ENCODE measurements at places on chromosomes 2 and 18.

DNA sequence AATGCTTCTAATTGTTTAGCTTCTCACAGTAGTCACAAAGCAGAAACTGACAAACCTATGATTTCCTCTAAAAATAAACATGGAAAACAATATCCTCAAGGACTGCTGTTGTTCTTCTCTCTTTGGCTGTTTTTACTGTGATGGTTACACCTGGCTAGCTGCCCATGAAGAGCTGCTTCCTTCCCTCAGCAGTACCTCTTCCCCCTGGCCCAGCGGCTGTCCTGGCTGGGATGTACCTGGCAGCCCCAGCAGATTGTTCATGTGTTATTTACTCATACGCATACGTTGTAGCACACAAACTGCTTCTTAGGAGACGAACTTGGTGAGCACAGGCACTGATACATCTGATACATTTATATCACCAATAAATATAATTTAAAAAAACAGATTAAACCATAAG is 27.4 kb downstream of the NEMP2 start:
- DNase-seq: no peak

DNA sequence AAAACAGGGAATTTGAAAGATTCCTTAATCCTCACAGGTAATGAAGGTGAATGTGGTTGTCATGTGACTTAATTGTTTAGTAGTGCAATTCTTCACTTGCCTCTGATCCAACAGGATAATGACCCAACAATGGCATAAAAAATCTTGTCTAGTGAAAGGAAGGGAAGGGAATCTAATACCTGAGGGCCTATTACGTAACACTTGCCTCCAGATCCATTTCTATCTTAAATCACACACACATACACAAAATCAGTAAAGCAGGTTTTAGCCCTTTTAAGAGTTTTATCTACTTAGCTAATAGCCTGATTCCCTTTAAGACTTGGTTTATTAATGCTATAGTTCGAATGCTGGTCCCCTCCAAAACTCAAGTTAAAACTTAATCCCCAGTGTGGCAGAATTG is 118.6 kb downstream of the TMEM163 start:
- DNase-seq: no peak

DNA sequence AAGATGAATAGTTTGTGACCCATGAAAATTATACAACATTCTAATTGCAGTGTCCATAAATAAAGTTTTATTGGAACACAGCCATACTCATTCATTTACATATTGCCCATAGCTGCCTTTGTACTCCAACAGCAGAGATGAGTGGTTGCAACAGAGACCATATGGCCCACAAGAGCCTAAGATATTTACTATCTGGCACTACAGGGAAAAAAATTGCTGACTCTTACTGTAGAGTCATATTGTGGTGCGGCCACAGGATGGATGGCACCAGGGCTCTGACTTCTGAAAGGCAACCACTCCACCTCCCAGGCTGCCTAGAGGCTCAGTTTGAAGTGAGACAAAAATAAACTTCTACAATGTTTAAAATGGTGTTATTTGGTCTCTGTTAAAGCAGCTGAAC is 404.0 kb upstream of the ATP5MC3 start:
- DNase-seq: no peak

GRCh38 chr18:3175195-3175758 is 44.5 kb downstream of the MYOM1 start:
- no peak for DNase-seq

- DNase-seq: no peak
These were observed 57.5 kb downstream of the ZRANB3 start for GRCh38 chr2:135473567-135473966.

DNA sequence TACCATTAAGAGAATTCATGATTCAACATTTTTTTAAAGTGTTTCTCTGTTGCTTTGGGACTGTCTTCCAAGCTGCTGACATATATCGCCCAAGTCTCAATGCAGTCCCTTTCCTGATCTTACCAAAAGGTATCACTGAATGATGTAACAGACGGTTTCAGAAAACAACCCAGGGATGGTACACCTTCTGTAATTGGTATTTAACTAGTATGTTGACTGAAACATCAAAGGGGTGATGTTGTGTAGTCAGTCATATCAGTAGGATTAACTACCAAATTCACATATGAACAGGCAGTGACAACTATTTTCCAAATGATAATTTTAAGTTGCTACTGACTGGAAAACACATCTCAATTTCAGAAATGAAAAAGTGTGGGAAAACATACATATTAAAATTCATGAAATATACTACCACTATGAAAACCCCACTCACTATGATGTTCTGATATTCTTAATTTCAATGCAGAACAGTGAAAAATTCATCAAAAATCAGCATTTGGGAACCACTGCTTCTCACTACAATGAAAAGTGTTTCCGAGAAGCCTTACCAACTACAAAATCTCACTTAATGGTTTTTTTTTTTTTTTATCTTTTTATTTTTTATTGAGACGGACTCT is 59.8 kb downstream of the MEMO1 start:
- DNase-seq: no peak

DNA sequence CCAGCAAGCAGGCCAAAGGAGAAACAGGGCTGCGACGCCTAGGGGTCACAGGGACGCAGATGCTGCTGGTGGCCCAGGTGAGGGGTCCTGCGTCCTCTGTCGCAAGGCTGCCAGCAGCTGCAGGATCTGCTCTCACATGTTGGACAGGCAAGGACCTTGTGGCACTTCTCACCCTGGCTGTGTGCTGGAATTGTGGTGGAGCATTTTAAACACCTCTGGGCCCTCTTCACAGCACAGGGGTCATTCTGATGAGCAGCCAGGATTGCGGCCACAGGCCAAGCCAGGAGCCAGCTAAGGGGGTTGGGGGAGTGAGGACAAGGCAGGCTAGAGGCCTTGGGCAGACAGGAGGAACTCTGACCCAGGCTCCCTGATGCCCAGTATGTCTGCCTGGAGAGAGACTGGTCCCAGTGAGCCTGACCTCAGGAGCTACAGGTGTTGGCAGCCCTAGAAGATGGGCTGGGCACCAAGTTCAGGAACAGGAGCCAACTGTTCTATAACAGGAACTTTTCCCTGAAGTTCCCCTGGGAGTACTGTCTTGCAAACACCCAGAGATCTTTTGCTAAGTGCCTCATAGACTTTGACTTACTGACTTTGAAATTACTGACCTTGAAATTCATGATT is 40.2 kb downstream of the EFR3B start:
- no peak for DNase-seq

DNA sequence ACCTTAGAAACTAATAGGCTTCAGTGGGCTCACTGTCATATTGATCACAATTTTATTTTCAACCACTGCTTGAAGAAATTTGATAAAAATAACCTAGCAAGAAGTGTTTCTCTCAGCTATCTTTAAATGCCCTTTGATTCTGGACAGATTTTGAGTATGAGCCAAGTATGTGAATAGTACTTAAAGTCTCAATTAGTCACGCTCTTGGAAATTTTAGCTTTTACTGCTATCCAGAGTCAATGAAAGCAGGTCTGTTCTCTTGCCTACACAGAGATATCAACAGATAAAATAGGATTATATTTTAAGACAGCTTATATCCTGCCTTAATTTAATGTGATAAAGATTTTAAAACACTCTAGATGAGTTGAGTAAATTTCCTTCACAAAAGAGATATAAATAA is 337.3 kb downstream of the CBLN2 start:
- no peak for DNase-seq

GRCh38 chr2:64522843-64523428 is 1.2 kb upstream of the AFTPH start:
- DNase-seq: peak; percentile 60

- no peak for DNase-seq
These were observed 20.3 kb upstream of the NPAS2 start for GRCh38 chr2:100799686-100800085.

GRCh38 chr2:111054791-111055691 is 65.7 kb upstream of the BCL2L11 start:
- DNase-seq: no peak

DNA sequence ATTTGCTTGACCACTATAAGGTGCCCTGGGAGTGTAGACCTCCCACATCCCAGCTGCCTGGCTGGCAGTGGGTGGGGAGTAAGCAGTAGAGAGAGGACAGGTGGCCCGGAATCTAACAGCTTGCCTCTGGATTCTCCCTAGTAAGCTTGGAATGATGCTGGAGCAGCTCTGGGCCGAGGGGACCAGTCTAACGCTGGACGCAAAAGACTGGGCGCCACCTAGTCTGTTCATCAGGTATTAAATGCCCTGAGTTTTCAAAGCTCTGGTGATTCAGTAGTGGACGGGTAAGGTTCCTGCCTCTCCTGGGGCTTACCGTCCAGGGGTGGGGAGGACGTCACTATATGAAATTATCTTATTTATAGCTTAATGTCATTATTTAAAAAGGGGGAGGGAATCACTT is 648 bp upstream of the LYPD6B start:
- DNase-seq: no peak

DNA sequence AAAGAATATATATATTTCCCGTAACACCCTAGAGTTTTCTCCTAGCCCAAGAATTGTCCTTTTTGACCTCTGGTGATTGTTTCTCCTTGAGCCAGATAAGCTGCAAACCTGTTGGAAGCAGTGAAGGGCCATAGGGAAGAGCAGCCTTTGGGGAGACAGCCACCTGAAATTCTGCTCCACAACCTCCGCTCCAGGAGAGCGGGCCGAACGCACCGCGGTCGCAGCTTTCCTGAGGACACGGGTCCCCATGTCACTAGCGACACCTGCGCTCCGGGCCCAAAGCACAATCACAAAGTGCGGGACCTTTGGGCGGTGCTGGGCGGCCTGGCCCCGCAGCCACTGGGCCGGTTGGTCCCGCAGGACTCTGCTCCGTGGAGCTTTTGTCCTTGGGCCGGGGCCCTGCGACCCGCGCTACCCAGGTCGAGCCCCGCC is 557 bp upstream of the DSG2 start:
- DNase-seq: no peak

DNA sequence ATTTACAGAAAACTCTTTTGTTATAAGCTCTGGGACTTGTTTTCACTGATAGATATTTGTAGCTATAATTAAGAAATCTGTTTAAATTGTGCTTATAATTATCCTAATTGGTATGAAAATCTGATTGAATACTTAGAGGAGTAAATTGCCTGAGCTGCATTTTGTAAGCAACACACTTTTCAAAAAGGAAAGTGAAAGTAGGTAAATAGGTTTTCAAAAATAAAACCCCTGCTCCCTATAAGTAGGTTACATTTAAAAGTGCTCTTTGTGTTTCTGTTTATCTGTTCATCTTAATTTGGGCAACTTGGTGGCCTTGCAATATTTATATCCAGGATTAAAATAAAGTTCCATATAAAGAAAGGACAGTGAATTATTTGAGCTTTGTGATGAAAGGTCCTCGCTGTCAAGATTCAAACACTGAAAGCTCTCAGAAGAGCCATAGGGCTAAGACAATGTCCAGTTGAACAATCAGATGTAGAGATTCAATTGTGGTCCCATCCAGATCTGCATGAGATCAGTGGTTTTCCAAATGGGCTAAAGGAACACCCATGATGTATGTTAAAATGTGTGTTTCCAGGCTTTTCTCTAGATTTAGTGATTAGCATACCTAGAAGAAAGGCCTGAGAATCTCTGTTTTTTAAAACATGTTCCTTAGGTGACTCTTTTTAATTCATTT is 371.6 kb downstream of the RPRM start:
- DNase-seq: no peak

GRCh38 chr2:170212625-170213280 is 34.8 kb downstream of the MYO3B start:
- no peak for DNase-seq

GRCh38 chr2:233593201-233593600 is 24.2 kb upstream of the UGT1A8 start:
- DNase-seq: no peak

DNA sequence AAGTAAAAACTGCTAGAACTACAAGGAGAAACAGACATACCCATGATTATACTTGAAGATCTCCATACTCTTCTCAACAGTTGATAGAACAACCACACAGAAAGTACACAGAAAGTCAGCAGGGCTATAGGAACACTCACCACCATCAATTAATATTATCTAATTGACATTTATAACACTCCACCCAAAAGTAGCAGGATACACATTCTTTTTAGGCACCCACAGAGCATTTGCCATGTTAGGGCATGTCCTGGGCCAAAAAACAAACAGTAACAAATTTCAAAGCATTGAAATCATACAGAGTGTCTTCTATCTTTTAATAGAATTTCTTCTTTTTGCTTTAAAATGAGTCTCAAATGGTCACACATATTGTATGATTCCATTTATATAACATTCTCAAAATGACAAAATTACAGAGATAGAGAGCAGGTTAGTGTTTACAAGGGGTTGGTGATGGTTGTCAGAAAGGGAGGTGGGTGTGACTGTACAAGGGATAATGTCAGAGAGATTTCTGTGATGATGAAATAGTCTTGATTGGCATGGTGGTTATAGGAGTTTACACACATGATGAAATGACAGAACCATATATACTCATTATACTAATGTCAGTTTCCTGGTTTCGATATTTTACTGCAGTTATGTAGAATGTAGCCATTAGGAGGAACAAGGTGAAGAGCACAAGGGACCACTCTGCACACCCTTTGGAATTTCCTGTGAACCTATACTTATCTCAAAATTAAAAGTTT is 82.8 kb downstream of the NCK2 start:
- no peak for DNase-seq

DNA sequence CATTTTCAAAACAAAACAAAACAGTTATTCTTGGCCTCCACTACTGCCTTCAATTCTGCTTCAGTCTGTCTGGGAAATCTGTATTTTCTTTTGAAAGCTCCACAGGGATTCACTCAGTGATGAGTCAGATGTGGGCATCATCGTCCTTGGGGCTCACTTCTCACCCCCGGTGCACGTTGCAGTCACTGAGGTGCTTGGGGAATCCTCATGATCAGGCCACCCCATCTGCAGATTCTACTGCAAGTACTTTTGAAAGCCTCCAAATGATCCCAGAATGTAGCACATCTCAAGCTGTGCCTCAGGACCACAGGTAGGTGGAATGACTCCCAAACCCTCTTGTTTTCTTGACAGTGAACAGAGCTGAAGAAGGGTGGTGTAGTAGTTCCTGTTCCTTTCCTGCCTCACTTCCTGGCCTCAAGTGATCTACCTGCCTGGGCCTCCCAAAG is 34.3 kb downstream of the LPIN2 start:
- peak; percentile 34 for DNase-seq

DNA sequence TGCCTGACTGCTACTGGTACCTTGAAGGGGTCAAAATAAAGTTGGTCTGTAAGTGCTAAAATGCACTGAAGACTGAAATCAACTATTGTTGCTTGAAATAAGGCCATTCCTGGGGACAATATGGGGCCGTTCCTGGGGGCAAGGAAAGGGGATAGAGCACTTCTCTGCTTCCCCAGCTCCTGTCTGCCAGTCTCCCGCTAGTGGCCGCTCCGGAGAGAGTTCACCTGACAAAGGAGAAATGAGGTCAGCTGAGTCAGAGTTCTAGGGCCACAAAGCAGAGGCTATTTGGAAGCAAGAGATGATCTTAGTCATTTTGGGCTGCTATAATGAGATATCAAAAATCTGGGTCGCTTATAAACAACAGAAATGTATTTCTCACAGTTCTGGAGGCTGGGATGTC is 345.9 kb downstream of the TSN start:
- no peak for DNase-seq

GRCh38 chr2:100877555-100877954 is 57.6 kb downstream of the NPAS2 start:
- DNase-seq: no peak

GRCh38 chr2:45169339-45170190 is 160.3 kb upstream of the SIX2 start:
- DNase-seq: no peak
